ENCODE measurements at places on chromosomes 3 and 15. TPM values are rescaled to one million over a fixed set of nuclear protein-coding genes. Genes with fewer than 3 reads are reported as not detected.

PTH1R gene
- not detected for total RNA-seq

APBA2 gene
- total RNA-seq, result 1.8 TPM

ACTRT3 gene
- 1.1 TPM for total RNA-seq

DNA sequence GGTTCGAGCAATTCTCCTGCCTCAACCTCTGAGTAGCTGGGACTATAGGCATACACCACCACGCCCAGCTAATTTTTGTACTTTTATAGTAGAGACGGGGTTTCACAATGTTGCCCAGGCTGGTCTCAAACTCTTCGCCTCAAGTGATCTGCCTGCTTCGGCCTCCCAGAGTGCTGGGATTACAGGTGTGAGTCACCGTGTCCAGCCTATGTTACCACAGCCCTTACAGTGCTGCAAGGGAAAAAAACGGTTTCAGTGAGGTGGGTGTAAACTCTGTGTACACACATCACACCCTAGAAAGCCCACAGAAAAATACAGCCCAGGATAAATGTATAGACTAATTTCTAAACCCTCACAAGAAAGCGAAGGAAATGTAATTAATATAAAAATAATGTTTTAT lies 103.5 kb upstream of the AKAP13 start:
- no peak for DNase-seq

- no peak for DNase-seq
Measured at GRCh38 chr3:59963676-59964075, 913.9 kb upstream of the CFAP20DC start.

GRCh38 chr3:54536450-54536849 lies 391.4 kb downstream of the LRTM1 start:
- no peak for DNase-seq

Measured in activated CD4-positive, alpha-beta T cell treated with anti-CD3 and anti-CD28 coated beads, Interleukin-2, amount 10 ng/mL, durations not matched to agents 24 days and 14 days (primary cell).